ENCODE measurements at places on chromosomes 7 and 10.

DNA sequence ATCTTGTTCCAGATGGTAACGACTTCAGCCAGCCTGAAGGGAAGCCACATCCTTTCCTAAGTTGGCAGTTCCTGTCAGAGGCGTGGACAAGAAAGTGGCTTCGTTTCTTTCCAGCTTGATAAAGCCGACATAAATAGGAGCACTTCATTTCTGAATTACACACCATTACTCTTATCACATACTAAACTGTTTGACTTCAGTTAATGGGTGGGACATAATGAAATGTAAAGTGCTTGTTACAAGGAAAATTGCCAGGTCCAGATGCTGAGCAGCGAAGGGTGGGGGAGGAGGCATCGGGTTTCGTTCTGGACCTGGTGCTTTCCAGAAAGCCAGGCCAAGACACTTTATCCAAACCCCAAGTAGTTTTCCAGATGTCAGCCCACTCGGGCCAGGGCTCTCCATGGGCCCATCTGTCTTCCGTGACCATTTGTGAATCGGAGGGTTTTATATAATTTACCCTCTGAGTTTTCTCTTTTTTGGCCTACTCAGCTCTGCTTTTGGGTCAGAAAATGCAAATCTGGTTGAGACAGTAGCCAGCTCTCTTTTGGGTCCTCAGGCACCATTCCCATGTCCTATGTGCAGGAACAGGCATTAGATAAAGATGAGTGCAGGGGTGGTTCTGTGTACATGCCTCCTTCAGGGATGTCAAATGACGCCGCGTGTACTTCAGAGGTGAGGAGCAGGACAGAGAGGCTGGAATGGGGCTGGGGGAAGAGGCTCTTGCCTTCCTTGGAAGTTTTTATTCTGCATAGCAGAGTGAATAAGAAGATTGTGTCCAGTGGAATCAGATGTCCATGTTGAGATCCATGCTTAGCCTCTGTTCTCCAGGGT is 90.2 kb downstream of the TACC2 start:
- DNase-seq: no peak

GRCh38 chr10:128178302-128178958 is 52.2 kb upstream of the MKI67 start:
- no peak for DNase-seq

DNA sequence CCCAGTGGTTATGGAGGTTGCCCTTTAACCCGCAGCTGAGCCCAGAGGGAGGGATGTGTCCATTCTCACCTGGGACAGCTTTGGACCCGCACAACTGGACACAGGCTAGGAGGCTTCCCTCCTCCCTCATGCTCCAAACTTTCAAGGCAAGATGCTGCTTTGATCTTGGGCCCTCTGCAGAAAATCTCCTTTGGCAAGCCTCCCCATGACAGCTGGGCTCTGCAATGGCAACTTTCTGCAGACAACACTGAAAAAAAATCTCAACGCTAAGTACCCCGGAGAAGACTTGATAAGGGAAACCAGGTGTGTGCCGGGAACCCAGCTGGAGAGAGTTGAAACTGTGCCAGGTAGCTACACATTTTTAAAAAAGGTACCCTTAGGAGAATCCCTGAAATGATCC is 610.1 kb downstream of the LRMDA start:
- DNase-seq: no peak

GRCh38 chr7:34143402-34143801 is 238.1 kb downstream of the BMPER start:
- DNase-seq: no peak

- DNase-seq: no peak
Observed at GRCh38 chr7:26049081-26049480, 102.9 kb upstream of the NFE2L3 start.

DNA sequence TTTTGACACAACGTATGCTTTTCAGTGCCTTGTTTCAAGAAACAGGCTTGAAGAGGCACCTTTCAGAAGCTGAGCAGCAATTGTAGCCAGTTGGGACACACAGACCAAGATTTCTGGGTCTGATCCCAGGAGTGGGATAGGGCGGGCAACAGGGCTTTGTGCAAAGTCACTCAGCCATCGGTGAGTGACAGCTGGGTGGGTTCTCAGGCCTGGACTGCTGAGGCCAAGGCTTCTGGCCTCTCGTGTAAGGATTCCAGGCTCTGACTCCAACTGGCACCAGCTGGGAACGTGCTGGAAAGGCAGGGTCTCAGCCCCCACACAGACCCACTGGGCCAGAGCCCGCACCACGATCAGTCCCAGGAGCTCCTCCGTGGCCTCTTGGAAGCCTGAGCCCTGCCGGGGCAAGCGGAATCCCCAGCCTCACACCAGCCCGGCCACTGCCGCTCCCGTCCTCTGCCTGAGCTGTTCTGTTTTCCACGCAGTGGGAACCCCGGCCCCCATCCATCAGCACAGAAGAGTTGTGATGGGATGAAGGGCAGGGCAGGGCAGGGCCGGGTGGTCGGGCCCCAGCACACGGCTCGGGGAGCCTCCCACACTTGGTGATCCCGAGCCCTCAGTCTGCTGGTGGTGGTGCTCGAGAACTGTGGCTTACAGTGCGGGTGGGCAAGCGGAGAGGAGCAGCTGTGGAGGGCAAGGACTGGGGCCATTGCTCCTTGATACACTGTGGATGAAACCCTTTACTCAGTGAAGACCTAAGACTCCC is 46.8 kb downstream of the VIPR2 start:
- no peak for DNase-seq

GRCh38 chr10:111706331-111706730 is 477.2 kb downstream of the GPAM start:
- no peak for DNase-seq

DNA sequence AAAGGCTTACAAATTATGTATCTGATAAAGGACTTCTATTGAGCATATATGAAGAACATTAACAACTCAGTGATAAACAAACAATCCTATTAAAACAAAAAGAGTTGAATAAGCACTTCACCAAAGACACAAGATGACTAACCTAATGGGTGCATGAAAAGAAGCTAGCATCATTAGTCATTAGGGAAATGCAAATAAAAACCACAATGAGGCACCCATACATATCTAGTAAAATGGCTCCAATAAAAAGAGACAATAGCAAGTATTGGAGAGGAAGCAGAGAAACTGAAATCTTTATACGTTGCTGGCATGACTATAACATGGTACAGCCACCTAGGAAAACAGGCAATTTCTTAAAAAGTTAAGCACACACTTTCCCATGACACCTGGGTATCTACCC is 77.6 kb upstream of the ZMIZ1 start:
- DNase-seq: no peak

DNA sequence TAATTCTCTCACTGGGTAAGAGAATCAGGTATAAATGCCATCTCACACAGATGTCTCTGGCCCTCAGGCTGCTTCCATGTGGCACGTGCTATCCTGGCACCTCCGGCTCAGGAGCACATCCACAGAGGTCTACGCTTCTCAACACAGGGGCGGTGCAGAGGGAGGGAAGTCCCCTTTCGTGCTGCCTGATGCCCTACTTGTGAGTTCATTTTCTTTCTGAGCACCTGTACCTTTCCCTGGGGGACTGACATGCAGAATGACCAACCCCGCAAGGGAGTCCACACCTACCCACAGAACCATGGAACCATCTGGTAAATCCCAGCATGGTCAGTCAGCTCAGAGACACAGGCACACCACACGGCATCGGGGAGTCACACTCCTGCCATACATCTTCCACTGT is 99.0 kb upstream of the SAMD8 start:
- DNase-seq: no peak

DNA sequence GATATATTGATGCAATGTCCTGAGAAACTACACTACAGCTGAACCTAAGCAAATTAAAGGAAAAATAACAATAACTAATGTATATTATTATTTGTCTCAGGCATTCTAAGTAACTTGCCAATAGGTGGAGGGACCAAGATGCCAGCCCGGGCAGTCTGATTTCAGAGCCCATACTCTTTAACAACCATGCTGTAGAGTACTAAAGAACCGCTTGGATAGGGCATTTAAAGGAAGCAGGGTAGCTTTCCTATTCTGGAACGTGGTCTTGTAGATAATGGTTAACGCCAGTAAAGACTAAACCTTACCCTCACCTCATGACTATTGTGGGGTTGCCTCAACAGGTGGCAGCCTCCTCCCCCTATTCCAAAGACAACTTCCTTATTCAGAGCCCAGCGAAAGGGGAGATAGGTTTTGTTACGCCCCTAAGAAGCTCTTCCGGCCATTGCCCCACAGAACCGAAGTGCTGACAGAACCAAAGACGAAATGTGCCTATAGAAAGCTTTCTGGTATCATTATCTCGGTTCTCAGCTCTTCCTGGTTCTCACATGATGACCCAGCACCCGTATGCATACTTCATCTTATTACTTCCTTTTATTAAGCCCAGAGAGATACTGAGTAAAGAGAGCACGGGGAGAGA is 707 bp upstream of the C1GALT1 start:
- DNase-seq: no peak

GRCh38 chr7:158123214-158123613 is 464.4 kb downstream of the PTPRN2 start:
- no peak for DNase-seq

- no peak for DNase-seq
Observed at GRCh38 chr10:100522945-100523344, 3.3 kb upstream of the SEC31B start.

- DNase-seq: no peak
Observed at GRCh38 chr10:132299371-132300336, 8.1 kb downstream of the STK32C start.

DNA sequence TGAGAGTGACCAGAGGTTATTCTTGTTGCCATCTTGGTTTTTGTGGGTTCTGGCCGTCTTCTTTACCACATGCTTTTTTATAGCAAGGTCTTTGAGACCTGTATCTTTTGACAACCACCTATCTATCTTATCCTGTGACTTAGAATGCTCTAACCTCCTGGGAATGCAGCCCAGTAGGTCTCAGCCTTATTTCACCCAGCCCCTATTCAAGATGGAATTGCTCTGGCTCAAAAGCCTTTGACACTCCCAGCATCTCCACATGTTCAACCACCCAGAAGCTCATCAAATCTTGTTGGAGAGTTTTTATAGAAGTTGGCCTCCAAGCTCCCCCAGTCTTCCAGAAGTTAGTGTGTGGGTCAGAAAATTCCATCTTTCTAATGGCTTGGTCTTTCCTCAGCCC is 464.3 kb upstream of the NRP1 start:
- DNase-seq: no peak

- DNase-seq: no peak
Observed at GRCh38 chr7:94421681-94422080, 27.0 kb downstream of the COL1A2 start.

DNA sequence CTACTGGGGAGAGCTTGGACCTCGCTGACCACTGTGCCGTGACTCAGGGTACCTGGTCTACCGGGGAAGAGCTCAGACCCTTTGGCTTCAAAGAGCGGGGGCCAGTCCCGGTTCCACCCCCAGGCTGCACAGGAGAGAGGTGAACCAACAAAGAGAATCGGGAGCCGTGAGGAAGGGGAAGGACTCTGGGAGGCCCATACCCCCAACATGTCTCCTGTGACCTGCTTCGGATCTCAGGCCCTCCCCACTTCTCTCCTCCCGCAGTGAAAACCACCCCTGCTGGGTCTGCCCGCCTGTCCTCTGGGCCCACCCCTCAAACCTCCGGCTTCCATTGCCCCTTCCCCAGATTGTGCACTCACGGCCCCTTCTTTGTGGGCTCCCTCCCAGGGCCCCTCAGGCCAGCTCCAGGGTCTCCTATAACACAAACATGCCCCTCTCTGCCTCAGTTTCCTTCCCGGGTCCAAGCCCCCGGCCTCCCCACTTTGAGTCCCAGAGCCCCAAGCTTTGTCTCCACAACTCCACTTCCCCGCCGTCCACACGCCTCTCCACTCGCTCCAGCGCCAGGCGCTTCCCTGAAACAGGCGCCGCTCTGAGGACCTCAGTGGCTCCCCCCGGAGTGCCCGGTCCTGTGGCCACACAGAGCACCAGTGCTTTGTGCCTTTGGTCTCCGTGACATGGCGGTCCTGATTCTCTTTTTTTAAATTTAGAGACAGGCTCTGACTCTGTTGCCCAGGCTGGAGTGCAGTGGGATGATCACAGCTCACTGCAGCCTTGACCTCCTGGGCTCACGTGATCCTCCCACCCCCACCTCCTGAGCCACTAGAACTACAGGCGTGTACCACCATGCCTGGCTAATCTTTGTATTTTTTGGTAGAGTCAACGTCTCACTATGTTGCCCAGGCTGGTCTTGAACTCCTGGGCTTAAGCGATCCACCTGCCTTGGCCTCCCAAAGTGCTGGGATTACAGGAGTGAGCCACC is 7.5 kb upstream of the INTS1 start:
- DNase-seq: no peak

Measured in NCI-H2081 treated with DMSO at 0.1 percent for 48 hours (cell line).